Activated CD8-positive, alpha-beta T cell treated with anti-CD3 and anti-CD28 coated beads for 36 hours (primary cell): ENCODE measurements at places on chromosomes 4 and X.

- no peak overlapping the region for H3K27ac ChIP-seq
- H3K27me3 ChIP-seq = peaks cover 3% of the 10 kb centered on the region
- DNase-seq = no peak
- H3K4me1 ChIP-seq = no peaks in the 10 kb centered on the region
- H3K36me3 ChIP-seq = no peaks in the 10 kb centered on the region
Measured at GRCh38 chr4:99135541-99136162, 8.4 kb downstream of the ADH4 start.

- H3K4me3 ChIP-seq = no peak overlapping the region
- no peaks in the 10 kb centered on the region for H3K4me1 ChIP-seq
- H3K27ac ChIP-seq = no peak overlapping the region
- no peaks in the 10 kb centered on the region for H3K36me3 ChIP-seq
- H3K27me3 ChIP-seq = peaks cover 16% of the 10 kb centered on the region
- DNase-seq = no peak
Measured at GRCh38 chr4:121632636-121633035, 64.1 kb downstream of the ANXA5 start.

DNA sequence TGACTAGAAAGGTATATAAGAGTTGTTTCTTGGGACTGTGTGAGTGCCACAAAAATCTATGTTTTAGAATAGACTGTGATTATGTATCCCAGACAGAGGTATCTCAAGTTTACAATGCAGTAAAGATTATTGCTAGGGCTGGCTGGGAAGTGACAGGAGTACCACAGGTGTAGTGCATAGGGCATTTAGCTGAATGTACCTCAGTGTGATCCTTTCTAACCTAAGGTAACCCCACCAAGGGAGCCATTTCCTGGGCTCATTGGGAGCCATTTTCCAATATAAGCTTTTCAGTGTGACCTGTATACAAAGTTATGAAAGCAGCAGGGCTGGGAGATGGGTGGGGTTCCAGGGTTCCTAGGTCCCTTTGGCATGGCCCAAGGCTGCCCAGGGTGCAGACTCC, 6.1 kb upstream of the LEF1 start:
- peaks cover 7% of the 10 kb centered on the region for H3K27me3 ChIP-seq
- H3K27ac ChIP-seq = no peak overlapping the region

DNA sequence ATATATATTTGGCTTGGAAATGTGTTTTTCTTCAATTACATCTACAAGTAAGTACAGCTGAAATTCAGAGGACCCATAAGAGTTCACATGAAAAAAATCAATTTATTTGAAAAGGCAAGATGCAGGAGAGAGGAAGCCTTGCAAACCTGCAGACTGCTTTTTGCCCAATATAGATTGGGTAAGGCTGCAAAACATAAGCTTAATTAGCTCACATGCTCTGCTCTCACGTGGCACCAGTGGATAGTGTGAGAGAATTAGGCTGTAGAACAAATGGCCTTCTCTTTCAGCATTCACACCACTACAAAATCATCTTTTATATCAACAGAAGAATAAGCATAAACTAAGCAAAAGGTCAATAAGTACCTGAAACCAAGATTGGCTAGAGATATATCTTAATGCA, 26.1 kb downstream of the NUDT6 start:
- H3K27ac ChIP-seq = no peak overlapping the region
- no peak for DNase-seq
- H3K27me3 ChIP-seq = no peaks in the 10 kb centered on the region
- no peaks in the 10 kb centered on the region for H3K4me1 ChIP-seq

GRCh38 chr4:103359900-103360299, 161.8 kb upstream of the CENPE start:
- H3K27me3 ChIP-seq = no peaks in the 10 kb centered on the region
- DNase-seq = no peak
- no peak overlapping the region for H3K27ac ChIP-seq
- H3K36me3 ChIP-seq = no peaks in the 10 kb centered on the region
- H3K4me1 ChIP-seq = no peaks in the 10 kb centered on the region

DNA sequence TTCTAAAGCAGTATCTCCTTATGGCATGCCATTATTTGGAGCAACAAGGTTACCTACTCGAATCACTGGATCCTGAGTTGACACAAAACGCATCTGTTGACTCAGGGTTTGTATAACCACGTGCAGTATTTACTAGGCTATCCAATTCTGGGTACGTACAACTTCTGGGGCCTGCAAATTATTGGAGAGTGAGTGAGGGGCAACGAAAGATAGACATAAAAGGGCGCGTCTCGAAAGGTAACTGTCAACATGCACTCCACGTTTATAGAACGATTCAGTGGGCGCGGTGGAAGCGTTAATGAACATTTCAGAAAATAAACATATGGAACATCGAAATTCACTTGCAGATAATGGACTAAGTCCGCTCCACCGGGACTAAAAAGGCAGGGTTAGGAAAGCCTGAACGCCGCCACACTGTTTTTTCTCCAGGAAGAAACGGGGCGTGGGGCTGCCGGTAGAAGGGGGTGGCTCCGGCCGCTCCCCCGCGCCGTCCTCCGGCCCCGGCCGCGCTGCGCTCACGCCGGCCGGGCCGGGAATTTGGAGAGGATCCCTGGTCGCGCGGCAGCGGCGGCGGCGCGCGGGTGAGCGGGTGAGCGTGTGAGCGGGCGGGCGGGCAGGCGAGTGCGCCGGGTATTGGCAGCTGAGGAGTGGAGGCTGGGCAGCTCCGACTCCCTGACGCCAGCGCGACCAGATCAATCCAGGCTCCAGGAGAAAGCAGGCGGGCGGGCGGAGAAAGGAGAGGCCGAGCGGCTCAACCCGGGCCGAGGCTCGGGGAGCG, at the start of gene SMAD1:
Gene SMAD1 (plus strand): TSS at position 690 of the 778 bp plus-strand sequence. CDS start 32,761 bp downstream, outside the sequence.
- H3K36me3 ChIP-seq = no peaks in the 10 kb centered on the region
- peak within 1 kb of the TSS; percentile 69 for H3K4me3 ChIP-seq
- no peak within 1 kb of the TSS for H3K27ac ChIP-seq
- peaks cover 5% of the 10 kb centered on the region for H3K4me1 ChIP-seq

- H3K4me3 ChIP-seq = no peak overlapping the region
- H3K36me3 ChIP-seq = peaks cover 2% of the 10 kb centered on the region
- no peak overlapping the region for H3K27ac ChIP-seq
- H3K27me3 ChIP-seq = no peaks in the 10 kb centered on the region
Measured at GRCh38 chrX:155435744-155436112, 22.7 kb downstream of the F8A3 start.

DNA sequence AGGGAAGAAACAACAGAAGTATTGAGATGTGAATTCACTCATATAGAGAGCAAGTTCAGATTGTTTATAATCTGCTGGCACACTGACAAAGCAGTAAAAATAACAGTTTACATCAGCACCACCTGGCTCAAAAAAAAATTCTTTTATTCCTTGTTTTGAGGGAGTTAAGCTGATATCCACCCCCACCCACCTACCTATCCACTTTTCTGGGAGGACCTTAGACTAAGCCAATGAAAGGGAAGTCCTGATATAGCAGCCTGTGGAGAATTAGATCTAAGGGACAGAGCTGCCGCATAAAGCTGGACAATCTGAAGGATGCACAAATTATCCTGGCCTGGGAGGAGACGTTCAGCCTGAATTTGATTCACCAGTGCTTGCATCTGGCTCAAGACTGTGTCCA, 264.5 kb downstream of the RCHY1 start:
- no peak overlapping the region for H3K4me3 ChIP-seq
- H3K27me3 ChIP-seq = no peaks in the 10 kb centered on the region
- DNase-seq = no peak
- no peaks in the 10 kb centered on the region for H3K4me1 ChIP-seq
- H3K27ac ChIP-seq = no peak overlapping the region
- H3K36me3 ChIP-seq = no peaks in the 10 kb centered on the region

DNA sequence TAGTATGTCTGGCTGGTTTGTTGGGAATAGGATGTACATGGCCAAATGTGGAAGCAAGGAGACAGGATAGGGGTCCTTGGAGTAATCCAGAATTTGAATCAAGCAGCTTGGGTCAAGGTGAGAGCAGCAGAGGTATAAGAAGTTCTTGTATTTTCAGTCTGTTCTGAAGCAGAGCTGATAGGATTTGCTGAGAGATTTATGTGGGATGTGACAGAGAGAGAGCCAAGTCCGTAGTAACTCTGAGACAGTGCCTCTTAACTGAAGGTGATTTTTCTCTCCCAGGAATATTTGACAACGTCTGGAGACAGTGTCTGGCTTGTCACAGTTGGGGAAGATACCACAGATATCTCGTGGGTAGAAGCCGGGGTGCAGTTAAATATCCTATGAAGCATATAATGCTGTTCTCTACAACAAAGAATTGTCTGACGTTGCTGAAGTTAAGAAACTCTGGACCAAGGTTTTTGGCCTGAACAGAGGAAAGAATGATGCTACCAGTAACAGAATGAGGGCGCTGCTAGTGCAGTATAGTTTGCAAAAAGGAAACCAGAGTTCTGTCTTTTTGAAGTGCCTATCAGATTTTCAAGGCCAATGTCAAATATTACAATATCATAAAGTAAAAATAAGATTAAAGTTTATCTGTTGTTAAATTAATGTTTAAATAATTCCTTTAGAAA, 184.0 kb downstream of the ARHGAP24 start:
- no peaks in the 10 kb centered on the region for H3K36me3 ChIP-seq
- no peaks in the 10 kb centered on the region for H3K4me1 ChIP-seq
- DNase-seq = no peak
- no peaks in the 10 kb centered on the region for H3K27me3 ChIP-seq

DNA sequence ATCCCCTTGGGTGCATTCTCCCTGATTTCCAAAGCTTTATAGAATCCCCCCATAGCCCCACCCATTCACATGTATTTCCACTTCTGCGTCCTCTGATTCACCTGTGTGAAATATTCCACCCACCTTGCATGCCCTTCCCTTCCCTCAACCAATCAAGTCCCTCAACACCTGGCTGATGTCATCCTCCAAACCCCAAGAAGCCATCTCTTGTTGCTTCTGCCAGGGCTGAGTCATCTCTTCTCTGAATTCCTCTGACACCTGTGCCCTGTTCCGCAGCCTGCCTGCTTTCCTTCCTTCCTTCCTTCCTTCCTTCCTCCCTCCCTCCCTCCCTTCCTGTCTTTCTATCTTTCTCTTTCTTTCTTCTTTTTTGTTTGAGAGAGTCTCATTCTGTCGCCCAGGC, 9.9 kb downstream of the CRMP1 start:
- no peak overlapping the region for H3K4me3 ChIP-seq
- no peak for DNase-seq
- no peaks in the 10 kb centered on the region for H3K36me3 ChIP-seq
- H3K27ac ChIP-seq = no peak overlapping the region

- no peak overlapping the region for H3K4me3 ChIP-seq
- peaks cover 25% of the 10 kb centered on the region for H3K4me1 ChIP-seq
- DNase-seq = no peak
- H3K36me3 ChIP-seq = no peaks in the 10 kb centered on the region
- no peaks in the 10 kb centered on the region for H3K27me3 ChIP-seq
- H3K27ac ChIP-seq = no peak overlapping the region
Measured at GRCh38 chrX:124440695-124441094, 94.3 kb downstream of the SH2D1A start.

GRCh38 chr4:69038582-69038981, 57.7 kb upstream of the UGT2B7 start:
- no peaks in the 10 kb centered on the region for H3K4me1 ChIP-seq
- no peak overlapping the region for H3K27ac ChIP-seq
- H3K4me3 ChIP-seq = no peak overlapping the region
- H3K27me3 ChIP-seq = no peaks in the 10 kb centered on the region
- DNase-seq = no peak

DNA sequence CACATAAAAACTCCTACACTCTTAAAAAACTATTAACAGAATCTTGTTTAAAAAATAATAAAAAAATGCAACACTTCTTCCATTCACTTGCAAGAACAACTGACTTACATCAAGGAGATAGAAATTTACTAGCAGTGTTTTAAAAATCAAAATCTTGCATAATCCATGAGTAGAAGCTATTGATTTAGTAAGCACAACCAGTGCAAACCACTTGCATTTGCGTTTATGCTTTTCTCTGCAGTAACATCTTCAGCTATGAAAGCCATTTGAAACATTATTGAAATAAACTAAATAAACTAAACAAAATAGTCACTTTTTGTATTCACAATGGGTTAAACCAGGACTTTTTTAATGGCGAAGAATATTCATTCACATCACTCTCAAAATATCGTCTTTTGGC, 389.2 kb upstream of the EMCN start:
- no peaks in the 10 kb centered on the region for H3K4me1 ChIP-seq
- H3K27ac ChIP-seq = no peak overlapping the region
- DNase-seq = no peak
- peaks cover 4% of the 10 kb centered on the region for H3K27me3 ChIP-seq
- H3K36me3 ChIP-seq = no peaks in the 10 kb centered on the region

DNA sequence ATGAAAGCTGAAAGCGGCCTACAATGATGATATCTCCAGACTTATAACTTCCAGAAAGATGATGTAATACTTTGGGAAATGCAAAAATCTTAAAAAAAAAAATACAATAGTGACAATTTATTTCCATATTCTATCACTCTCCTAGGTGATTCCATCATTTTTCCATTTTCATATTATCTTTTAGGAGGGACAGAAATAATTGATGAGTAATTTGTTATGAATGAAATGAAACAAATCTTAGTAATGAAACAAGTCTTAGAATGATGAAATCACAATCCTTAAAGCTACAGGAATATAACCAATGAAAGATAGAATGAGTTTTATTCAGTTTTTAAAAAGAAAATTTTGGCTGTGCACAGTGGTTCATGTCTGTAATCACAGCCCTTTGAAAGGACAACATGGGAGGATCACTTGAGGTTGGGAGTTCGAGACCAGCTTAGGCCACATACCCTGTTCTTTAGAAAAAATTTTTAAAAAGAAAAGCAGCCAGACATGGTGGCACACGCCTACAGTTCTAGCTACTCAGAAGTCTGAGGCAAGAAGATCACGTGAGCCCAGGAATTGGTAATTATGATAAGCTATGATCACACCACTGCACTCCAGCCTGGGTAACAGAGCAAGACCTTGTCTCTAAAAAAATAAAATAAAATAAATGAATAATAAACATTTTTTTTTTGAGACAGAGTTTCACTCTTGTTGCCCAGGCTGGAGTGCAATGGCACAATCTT, 21.7 kb downstream of the CLOCK start:
- peaks cover 15% of the 10 kb centered on the region for H3K36me3 ChIP-seq
- H3K27ac ChIP-seq = no peak overlapping the region
- no peak overlapping the region for H3K4me3 ChIP-seq
